ENCODE measurements at places on chromosomes 2 and 18.

GRCh38 chr2:200454927-200455801 is 54.7 kb downstream of the KCTD18 start:
- DNase-seq = peak; percentile 29

DNA sequence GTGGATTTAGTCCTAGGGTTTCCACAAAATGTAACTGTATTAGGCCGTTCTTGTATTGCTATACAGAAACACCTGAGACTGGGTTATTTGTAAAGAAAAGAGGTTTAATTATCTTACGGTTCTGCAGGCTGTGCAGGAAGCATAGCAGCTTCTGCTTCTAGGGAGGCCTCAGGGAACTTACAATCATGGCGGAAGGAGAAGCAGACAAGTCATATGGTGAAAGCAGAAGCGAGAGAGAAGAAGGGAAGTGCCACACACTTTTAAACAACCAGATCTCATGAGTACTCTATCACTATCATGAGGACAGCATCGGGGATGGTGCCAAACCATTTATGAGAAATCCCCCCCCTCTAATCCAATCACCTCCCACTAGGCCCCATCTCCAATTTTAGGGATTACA is 9.5 kb upstream of the CCDC68 start:
- no peak for DNase-seq

DNA sequence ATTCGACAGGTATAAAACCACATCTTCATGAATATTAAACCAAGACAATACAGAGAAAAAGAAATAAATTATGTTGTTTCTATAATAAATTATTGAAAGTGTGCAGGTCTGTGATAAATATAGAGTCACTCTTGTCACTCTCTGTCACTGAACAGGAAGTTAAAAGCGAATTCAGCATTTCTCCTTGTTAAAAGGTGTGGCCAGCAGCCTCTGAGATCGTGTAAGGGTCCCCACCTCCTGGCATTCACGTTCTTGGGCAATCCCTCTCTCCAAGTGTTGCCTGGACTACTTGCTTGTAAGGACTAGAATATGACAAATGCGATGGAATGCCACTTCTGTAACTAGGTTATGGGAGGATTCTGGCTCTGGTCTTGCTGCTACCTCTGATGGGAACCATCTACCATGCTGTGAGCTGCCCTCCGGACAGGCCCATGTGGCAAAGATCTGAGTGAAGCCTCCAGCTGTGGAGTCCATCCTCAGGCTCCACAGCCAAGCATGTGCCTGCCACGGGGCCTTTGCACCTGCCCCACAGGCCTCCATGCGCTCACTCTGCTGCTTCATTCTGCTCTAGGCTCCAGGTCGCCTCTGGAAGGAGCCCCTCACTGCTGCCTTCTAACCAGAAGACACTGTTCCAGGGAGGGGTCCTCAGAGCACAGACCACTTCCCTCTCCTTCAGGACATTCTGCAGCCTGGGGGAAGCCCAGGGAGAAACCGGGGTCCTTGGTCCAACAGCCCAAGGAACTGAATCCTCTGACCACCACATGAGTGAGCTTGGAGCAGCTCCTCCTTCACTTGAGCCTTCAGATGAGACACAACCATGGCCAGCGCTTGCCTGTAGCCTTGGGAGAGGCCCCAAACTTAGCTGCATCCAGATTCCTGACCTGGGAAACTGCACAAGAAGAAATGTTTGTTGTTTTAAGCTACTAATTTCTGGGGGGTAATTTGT is 202.9 kb upstream of the HDAC4 start:
- no peak for DNase-seq

- DNase-seq = no peak
Measured at GRCh38 chr18:55862693-55863390, 274.9 kb upstream of the TCF4 start.
